ENCODE measurements at places on chromosomes 3 and 15.

DNA sequence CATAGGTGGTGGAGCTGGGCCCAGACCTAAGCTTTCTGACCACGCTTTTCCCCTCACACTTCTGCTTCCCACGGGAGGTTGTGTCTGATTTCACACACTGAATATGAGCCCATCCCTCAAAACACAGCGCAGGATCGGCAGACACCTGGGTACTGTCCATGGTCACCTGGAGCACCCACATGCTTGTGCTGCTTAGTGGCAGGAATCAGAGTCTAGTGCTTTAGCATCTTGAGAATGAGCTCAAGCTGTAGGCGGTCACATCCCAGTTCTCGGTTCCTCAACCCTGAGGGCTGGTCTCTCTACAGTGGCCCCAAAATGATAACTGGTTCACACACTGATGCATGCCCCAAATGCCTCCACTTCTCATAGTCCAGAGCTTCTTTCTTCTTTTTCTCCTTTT is 111.0 kb downstream of the SEMA5B start:
- DNase-seq, result no peak

- DNase-seq, result no peak
These were observed 53.3 kb downstream of the EXOG start for GRCh38 chr3:38549486-38549885.

- DNase-seq, result no peak
These were observed 75.2 kb downstream of the FMN1 start for GRCh38 chr15:33119273-33119672.

DNA sequence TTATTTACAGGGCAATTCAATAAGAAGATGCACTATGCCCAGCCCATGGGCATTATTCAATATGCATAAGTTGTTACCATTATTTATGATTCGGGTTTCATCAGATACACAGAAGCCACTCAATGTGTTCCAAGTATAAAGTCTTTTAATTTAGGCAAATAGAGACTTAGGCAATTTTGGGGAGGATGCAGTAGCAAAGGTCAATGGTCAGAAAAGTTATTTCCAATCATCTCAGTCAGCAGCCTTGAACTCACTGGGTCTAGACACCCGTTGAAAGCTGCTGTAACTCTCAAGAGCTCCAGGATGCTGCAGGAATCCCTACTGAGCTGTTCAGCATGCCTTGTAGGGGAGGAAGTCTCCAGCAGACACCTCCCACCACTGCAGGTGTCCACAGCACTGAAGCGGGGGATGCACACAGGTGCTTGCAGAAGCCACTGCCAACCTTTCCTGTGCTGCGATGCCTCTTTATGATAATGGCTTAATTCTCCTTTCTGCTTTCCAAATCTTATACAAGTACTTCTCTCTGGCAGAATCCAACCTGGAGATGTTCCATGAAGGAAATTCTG is 155.0 kb upstream of the SUCLG2 start:
- DNase-seq, result no peak

- DNase-seq, result peak; percentile 81
These were observed 5.2 kb downstream of the ANXA2 start for GRCh38 chr15:60392601-60392985.

DNA sequence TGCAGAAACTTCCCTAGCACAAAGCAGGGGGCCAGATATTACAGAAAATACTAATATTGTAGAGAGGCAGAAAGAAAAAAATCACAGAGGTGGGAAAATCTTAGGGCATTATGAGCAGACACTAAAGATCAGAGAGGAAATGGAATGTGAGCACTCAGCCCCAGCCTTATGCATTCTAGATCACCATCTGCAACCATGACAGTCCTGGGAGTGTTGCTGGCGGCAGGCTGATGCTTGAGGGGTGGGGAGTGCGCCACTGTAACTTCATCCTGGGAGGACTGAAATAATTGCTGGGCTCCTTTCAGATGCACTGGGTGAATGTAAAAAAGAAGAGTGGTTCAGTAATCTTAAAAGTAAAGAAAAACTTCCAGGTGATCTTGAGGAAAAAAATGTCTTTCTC is 427.6 kb upstream of the SEMA6D start:
- no peak for DNase-seq

DNA sequence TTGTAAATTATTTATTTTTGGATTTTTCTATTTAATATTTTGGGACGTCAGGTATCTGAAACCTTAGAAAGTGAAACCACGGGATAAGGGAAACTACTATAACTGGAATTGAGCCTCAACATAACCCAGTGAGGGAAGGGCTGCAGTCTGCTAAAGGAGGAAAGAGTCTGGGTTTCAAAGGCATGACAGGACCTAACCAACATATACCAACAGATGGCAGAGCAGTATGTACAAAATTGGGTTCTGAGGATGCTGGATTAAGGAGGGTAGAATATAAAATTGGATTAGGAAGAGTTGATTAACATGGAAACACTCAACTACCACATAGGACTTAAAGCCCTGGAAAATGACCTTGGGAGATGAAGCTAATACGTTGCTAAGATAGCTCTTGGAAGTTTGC is 603.5 kb downstream of the MECOM start:
- no peak for DNase-seq
